ENCODE measurements at places on chromosomes 5 and 9. TPM values are rescaled to one million over a fixed set of nuclear protein-coding genes. Genes with fewer than 3 reads are reported as not detected.
A peak's percentile ranks its signal among the peaks of the same experiment; 100 is the strongest.

- DNase-seq, result no peak
Observed at GRCh38 chr9:38662763-38663593, 42.6 kb upstream of the ANKRD18A start.

NDUFS6 gene
- total RNA-seq, result 23.9 TPM

- DNase-seq, result no peak
Observed at GRCh38 chr9:20352591-20352990, 269.7 kb downstream of the MLLT3 start.

- peak; percentile 27 for DNase-seq
Observed at GRCh38 chr5:51997949-51998348, 614.7 kb downstream of the ISL1 start.

DNA sequence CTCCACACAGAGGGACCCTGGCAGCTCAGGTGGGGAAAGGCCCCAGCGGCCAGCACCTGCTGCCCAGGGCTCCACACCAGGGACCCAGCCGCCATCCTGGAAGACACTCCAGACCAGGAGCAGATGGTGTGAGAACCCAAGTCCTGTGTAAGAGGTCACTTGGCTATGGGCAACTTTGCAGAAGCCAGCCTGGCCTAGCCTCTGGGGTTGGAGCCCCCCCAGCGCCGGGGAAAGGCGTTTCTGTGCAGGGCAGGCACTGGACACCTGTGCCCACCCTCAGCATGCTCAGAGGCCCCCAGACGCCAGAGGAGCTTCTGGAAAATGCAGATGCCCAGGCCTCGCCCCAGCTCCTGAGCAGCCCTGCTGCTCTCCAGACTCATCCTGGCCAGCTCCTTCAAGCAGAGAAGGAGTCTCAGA is 34.0 kb downstream of the RASGEF1C start:
- DNase-seq, result peak; percentile 60

DNA sequence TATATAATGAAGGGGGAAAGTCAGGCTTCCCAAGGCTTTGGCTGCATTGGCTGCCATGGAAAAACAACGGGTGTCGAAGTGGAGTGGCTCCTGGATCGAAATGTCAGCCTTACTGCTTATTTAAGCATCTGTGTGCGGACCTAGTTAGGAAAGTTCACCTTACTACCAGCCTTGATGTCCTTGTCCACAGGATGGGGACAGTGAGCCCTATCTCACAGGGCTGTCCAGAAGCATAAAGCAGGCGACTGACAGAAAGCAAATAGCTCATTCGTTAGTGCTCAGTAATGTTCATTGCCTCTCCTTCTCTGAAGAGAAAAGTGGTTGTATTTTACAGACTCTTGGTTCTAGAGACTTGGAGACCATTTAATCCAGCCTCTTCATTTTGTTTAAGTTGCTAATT is 81.5 kb upstream of the NIPAL4 start:
- no peak for DNase-seq

DNA sequence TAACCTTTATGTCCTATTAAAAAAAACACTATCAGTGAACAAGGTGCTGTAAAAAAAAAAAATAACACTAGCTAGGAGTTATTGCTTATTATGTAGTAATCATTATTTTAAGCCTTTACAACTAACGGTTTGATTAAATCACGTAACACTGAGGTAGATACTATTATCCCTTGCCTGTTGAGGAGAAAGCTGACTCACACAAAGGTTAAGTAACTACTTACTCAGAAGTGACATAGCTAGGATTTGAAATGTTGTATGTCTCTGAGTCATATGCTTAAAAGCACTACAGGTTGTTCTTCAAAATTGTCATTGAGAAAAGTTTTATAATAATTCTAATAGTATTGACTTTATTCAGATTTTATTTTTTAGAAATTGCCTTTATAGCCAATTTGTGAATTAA is 8.8 kb downstream of the TENT2 start:
- peak; percentile 66 for DNase-seq

DNA sequence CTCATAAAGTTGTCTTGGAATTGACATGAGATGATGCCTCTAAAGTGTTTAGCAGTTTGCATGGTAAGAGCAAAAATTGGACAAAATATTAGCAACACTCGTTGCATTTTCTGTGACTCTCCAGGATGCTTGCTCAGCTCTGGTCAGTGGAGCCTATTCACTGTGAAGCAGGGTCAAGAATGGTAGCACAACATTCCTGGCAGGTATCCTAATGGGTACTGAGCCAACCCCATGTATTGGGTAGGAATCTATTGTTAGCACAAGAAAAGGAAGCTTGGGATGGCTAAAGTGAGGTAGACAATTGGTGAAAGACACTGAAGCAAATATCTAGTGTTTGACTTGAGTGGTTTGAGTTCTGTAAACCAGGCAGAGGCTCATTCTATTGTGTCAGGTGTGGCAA is 10.4 kb upstream of the ACTBL2 start:
- DNase-seq, result no peak

GRCh38 chr5:72166070-72166979 is 59.0 kb downstream of the MAP1B start:
- DNase-seq, result no peak

DCP2 gene
- 31.5 TPM for total RNA-seq

DNA sequence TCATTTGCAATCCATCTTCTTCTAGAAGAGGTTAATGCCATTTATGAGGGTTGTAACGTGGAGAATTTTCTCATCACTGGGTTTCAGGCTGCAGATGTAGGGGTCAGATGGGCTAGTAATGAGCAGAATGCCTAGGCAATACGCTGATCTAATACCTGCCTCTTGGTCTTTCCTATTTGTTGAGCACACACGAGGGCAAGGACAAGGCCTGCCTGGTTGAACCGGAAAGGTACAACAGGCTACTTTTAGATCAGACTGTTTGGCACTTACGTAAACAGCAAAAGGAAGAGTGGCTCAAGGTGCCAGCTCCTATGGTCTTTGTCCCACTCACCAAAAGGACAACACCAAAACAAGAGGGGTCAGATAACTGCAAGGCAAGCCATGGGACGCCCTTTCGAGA is 24.0 kb upstream of the GNE start:
- no peak for DNase-seq

DNA sequence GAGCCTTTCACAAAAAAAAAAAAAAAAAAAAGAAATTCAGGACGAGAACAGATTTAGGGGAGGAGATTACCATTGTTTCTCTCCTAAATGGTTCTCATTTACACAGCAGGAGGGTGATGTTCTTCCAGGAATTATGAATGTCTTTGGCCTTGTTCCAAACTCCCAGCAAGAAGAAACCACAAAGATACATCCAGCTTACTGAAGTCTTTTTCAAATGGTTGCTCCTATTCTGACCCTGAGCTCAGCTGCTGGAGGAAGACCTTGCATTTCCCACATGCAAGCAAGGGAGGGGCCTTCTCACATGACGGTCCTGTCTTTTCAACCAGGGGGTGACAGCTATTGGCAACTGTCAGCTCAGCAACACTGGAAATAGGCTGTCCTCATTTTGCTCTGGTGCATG is 203.0 kb upstream of the VLDLR start:
- no peak for DNase-seq

- DNase-seq, result peak; percentile 51
Observed at GRCh38 chr9:111992523-111992922, 95.9 kb downstream of the UGCG start.

DNA sequence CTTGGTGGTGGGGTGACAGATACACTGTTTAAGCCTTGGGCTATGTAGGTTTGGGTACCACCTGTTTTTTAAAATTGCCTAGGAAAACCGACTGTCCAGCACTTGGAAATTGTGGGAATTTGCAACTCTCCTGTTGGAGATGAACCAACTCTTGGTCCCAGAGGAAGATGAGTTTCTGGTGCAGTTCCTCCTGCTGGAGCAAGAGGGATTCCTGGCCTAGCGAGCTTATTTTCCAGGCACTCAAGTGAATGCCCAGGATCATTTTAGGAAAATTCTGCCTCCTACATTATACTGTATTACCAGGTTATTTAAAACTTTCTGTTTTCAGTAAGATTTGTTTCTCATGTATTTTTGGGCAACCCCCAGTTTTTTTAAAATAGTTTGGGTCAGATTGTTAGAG is 33.7 kb downstream of the AP3S1 start:
- peak; percentile 54 for DNase-seq

Measured in osteoblast (primary cell).